ENCODE measurements at places on chromosomes 2 and 18. TPM values are rescaled to one million over a fixed set of nuclear protein-coding genes. Genes with fewer than 3 reads are reported as not detected.

Gene DSC1
- not detected for total RNA-seq

- no peaks in the 10 kb centered on the region for H3K27me3 ChIP-seq
- DNase-seq = no peak
- H3K4me1 ChIP-seq = no peaks in the 10 kb centered on the region
- H3K27ac ChIP-seq = no peak overlapping the region
- H3K4me3 ChIP-seq = no peak overlapping the region
Observed at GRCh38 chr2:1324884-1325283, 88.4 kb upstream of the TPO start.

DNA sequence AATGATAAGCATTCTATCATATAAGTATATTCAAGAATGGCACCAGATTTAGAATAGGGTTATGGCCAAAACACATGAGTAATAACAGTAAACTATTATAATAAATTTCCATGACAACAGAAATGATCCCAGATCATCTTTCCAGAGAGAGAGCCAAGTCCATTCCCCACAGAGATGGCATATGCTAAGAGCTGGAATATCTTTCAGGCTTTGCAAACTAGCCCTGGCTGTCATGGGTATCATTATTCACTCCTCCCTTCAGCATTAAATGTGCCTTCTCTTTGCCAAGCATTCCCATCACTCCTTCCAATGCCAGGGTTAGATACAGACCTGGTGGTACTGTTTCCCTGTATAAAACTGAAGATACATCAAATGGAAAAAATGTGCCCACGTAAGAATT is 10.9 kb downstream of the FEZ2 start:
- H3K27me3 ChIP-seq = no peaks in the 10 kb centered on the region
- H3K36me3 ChIP-seq = peaks cover 38% of the 10 kb centered on the region
- peaks cover 30% of the 10 kb centered on the region for H3K4me1 ChIP-seq
- H3K27ac ChIP-seq = no peak overlapping the region

- H3K36me3 ChIP-seq = peaks cover 2% of the 10 kb centered on the region
- H3K4me1 ChIP-seq = no peaks in the 10 kb centered on the region
- no peak overlapping the region for H3K27ac ChIP-seq
- no peaks in the 10 kb centered on the region for H3K27me3 ChIP-seq
- no peak for DNase-seq
Observed at GRCh38 chr2:60966507-60967405, 50.8 kb upstream of the PEX13 start.

Gene MRPL33
- total RNA-seq = 51.6 TPM

Gene ALKAL2
- total RNA-seq = 52.9 TPM

Gene RIT2
- not detected for total RNA-seq

GRCh38 chr2:35787302-35788031 is 568.1 kb upstream of the CRIM1 start:
- no peak overlapping the region for H3K4me3 ChIP-seq
- H3K27ac ChIP-seq = no peak overlapping the region
- H3K27me3 ChIP-seq = peaks cover 9% of the 10 kb centered on the region

Gene RTP5
- total RNA-seq = not detected

- H3K36me3 ChIP-seq = no peaks in the 10 kb centered on the region
- no peaks in the 10 kb centered on the region for H3K27me3 ChIP-seq
- H3K27ac ChIP-seq = no peak overlapping the region
- DNase-seq = no peak
Observed at GRCh38 chr2:159846564-159846963, 48.6 kb upstream of the CD302 start.

DNA sequence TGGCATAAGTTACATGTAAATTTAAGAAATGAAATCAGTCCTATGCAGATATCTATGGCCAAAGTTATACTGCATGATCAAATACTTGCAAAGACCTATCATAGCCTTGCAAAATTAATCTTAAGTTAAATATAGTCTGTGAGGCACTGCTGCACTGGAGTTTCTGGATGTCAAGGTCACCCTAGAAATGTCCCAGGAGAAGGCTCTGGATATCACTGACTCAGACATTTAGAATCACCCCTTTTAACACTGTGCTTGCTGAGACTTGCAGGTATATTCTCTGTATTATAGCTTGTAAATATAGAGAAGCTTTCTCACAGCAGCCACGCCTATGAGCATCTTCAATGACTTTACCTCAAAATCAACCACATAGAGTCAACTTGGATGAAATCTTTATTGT is 51.5 kb downstream of the ETAA1 start:
- no peak overlapping the region for H3K27ac ChIP-seq
- no peak overlapping the region for H3K4me3 ChIP-seq
- no peaks in the 10 kb centered on the region for H3K27me3 ChIP-seq
- H3K36me3 ChIP-seq = no peaks in the 10 kb centered on the region
- no peak for DNase-seq

- DNase-seq = no peak
- peaks cover 15% of the 10 kb centered on the region for H3K36me3 ChIP-seq
- no peaks in the 10 kb centered on the region for H3K27me3 ChIP-seq
- H3K4me1 ChIP-seq = peaks cover 25% of the 10 kb centered on the region
Observed at GRCh38 chr2:11250400-11251196, 93.8 kb downstream of the ROCK2 start.

DNA sequence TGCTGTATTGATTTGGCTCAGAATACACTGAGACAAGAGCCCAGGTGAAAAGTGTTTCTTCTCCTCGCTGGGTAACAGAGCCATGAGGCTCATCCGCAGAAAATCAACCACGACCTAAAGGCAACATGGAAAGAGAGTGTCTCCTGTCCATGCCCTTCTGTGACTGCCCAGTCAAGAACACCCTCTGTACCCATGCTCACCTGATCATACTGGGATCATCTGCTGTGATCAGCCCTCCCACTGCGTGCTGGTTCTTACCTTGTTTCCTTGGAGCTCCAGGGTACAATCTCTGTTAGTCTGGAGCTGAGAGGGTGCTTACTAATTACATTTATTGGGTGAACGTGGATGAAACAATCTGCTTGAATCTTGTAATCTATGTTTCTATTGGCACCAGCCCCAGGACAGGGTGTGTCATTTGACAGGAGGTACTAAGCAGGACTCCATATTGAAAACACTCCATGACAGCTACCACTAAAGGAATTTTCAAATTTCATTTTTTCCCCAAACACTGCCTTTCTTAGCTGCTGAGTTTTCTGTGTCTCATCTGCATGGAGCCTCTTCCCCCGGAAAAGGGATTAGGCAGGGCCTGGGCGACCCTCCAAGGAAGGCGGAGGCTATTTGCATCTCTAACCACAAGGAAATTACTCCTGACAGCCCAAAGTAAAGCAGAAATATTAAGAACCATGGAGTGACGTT is 39.7 kb upstream of the GRP start:
- peaks cover 7% of the 10 kb centered on the region for H3K4me1 ChIP-seq
- no peak overlapping the region for H3K27ac ChIP-seq
- no peak for DNase-seq
- H3K27me3 ChIP-seq = peaks cover 42% of the 10 kb centered on the region
- H3K4me3 ChIP-seq = no peak overlapping the region

Gene PSMD14
- total RNA-seq = 39.0 TPM

DNA sequence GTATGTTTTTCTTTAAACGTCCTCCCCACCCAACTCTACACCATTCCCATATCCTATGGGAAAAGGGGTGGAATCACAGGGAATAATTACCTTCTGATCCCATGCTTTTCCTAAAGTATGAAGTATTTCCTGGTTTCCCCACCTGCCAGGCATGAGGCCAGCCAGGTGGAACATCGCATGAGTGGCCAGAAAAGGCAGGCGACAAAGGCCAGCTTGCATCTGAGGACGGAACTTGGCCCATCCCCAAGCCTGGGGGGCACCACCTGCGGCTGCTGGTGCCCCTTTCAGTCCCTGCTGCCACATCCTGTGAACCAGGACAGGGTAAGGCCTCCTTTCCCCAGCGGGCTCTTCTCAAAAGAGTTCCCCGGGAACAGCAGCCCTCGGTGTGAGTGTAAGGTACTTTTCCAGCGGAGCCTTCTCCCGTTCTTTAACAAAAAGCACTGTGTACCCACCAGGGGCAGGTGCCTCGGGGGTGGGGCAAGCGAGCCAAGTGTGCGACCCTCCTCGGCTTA is 1.2 kb upstream of the ERFE start:
- DNase-seq = no peak
- peaks cover 9% of the 10 kb centered on the region for H3K4me1 ChIP-seq
- no peaks in the 10 kb centered on the region for H3K27me3 ChIP-seq

DNA sequence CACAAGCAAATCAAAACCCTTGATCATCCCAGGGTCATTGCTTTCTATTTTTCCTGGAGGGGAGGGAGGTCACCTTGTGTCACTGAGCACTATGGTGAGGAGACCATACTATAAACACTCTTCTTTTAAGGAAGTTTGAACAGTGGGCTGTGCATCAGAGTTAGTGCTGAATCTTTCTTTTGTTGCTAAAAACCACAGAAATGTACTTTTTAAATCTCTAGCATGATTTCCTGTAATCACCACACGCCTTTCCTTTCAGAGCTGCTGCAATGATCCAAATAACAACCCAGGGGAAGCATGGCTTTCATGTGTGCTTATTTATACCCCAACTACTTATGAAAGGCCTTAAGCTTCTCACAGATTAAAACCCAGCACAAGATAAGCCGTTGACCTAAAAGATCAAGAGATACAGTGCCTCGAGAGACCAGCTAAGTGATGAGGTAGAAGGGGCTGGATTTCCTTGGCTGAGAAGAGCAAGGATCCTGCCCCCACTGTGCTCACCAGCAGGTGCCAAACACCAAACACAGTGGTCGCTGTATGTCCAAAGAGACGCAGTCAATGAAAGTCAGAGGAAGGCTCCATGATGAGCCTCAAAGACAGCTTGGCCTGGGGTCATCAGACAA is 34.7 kb downstream of the TRABD2A start:
- H3K27me3 ChIP-seq = peaks cover 25% of the 10 kb centered on the region
- DNase-seq = no peak
- H3K4me3 ChIP-seq = no peak overlapping the region
- no peak overlapping the region for H3K27ac ChIP-seq

DNA sequence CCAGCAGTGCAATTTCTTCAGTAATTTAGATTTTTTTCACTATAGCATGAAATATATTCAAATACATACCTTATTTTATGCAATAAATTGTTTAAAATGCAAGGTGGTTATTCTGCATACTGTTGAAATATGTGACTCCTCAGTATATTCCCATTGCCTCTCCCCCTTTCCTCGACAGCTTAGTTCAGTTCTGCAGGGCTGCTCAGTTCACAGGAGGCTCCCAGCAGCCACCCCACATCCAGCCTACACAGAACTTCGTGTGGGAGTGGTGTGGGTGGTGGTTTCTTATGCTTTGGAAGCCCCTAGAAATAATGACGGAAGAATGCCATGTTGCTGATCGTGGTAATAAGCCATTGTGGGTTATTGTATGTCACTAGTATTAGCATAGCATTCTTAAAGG is 79.7 kb downstream of the FAM210A start:
- H3K4me1 ChIP-seq = no peaks in the 10 kb centered on the region
- H3K27me3 ChIP-seq = peaks cover 5% of the 10 kb centered on the region
- H3K4me3 ChIP-seq = no peak overlapping the region

- peaks cover 66% of the 10 kb centered on the region for H3K27me3 ChIP-seq
- DNase-seq = no peak
- H3K4me3 ChIP-seq = no peak overlapping the region
Observed at GRCh38 chr18:59093668-59094067, 46.0 kb upstream of the SEC11C start.

Gene BOLL
- total RNA-seq = not detected

- no peaks in the 10 kb centered on the region for H3K36me3 ChIP-seq
- H3K4me1 ChIP-seq = no peaks in the 10 kb centered on the region
- peaks cover 4% of the 10 kb centered on the region for H3K27me3 ChIP-seq
- H3K27ac ChIP-seq = no peak overlapping the region
- H3K4me3 ChIP-seq = no peak overlapping the region
- DNase-seq = no peak
Observed at GRCh38 chr2:240873805-240874714, 5.4 kb downstream of the AGXT start.

GRCh38 chr18:57527556-57528229 is 58.8 kb downstream of the FECH start:
- H3K4me3 ChIP-seq = no peak overlapping the region
- DNase-seq = no peak
- no peak overlapping the region for H3K27ac ChIP-seq
- H3K36me3 ChIP-seq = no peaks in the 10 kb centered on the region

Gene AP1S3
- 3.5 TPM for total RNA-seq

DNA sequence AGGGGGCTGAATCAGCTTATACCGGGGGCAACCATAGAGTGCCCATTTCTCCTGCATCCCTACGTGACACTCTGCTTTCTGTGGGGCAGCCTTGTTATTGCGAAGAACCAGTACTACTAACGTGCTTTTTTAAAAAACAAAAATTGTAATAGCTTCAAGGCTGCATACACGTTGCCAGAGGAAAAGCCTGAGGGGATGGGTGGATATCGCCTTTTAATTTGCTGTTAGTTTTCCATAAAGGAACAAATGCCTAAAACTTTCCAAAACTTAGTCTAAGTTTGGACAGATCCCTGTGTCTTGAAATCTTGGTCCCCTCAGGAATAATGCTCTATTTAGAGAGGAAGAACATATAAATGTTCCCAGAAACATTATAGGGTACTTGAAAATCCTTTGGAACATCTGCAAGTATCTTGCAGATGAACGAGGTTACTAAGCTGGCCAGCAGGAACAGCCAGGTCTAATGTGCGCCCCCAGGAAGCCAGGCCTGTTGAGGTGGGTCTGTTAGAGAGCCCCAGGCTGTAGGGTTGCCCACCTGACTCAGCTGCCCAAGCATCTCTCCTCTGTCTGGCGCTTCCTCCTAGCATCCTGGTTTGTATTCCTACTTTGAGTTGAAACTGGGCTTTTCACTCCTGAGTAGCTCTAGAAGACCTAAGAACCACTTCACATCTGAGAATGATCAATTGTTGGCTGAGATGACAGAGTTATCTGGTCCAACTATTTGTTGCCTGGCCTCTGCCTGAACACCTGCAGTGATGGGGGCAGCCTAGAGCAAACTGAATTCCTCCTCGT is 96.9 kb downstream of the TGOLN2 start:
- H3K27me3 ChIP-seq = no peaks in the 10 kb centered on the region
- no peak overlapping the region for H3K27ac ChIP-seq
- H3K4me3 ChIP-seq = no peak overlapping the region
- H3K4me1 ChIP-seq = peaks cover 17% of the 10 kb centered on the region

DNA sequence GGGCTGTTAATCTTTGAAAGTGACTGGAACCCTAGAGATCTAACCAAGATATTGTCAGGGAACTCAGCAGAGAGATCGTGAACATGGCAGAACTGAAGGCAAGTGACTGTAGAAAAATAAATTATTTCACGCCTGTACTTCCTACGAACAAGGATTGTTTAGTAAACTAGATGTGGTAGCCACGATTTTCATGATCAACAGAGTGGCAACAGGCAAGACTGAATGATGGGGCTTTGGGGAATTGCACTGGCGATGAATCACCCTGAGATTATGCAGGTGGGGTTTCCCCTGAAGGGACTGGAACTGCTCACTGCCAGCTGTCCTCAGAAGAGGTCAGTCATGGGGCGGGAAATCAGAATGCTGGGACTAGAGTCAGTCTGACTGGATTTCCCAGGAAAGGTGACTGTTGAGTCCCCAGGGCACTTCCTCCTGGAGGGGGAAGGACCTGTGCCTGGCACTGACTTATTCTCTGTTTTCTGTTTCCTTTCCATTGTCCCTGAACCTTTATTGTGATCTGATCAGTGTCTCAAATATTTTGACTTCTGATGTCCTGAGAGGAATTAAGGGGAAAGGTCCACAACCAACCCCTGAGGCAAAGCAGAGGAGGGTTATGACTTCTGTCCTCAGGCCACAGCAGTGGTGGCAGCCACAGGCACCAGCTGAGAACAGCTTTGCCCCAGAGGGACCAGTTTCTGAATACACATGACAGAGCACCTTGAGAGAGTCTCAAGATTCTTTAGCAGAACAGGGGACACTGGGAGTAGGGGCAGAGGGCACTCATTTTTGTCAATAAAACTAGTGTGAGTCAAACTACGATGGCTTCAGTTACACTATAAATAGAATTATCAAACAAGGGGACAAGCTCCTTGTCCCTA is 70.0 kb downstream of the NAB1 start:
- peaks cover 28% of the 10 kb centered on the region for H3K4me1 ChIP-seq
- H3K27me3 ChIP-seq = no peaks in the 10 kb centered on the region
- no peaks in the 10 kb centered on the region for H3K36me3 ChIP-seq
- H3K27ac ChIP-seq = no peak overlapping the region
- no peak for DNase-seq
- no peak overlapping the region for H3K4me3 ChIP-seq

All from osteocyte (in vitro differentiated cells).